ENCODE measurements at places on chromosomes 7 and 10. TPM values are rescaled to one million over a fixed set of nuclear protein-coding genes. Genes with fewer than 3 reads are reported as not detected.

Gene FAM25G
- total RNA-seq = not detected

Gene PHYHIPL
- total RNA-seq = 49.6 TPM

Gene CALCR
- total RNA-seq = 5.1 TPM

Gene TRIL
- 33.9 TPM for total RNA-seq

Gene ATP6V0A4
- 0.69 TPM for total RNA-seq

Gene PAX4
- not detected for total RNA-seq

Data from diencephalon (tissue), 1 donor.